Right forelimb (tissue), 1 donor: ENCODE measurements at places on chromosomes 6 and 20.

DNA sequence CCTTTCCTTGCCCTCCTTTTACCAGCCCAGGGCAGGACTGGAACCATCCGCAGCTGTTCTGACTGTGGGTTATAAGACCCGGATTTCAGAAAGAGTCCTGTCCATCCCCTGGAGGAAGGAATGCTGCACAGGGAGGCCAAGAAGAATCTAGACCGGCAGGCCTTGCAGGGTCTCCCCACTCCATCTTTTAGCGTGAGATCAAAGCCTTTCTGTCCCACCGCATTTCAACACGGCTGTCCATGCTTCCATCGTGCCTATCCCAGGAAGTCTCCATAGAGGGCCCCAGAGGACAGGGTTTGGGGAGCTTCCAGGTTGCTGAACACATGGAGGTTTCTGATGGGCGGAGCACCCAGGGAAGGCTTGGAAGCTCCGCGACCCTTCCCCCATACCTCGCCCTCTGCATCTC lies 79.3 kb upstream of the AGPAT4 start:
- DNase-seq, result no peak

GRCh38 chr6:11888727-11889126 lies 110.1 kb upstream of the ADTRP start:
- DNase-seq, result no peak

GRCh38 chr6:157613011-157613522 lies 210.0 kb upstream of the SNX9 start:
- no peak for DNase-seq

- no peak for DNase-seq
These were observed 1.2 kb downstream of the KAT14 start for GRCh38 chr20:18138639-18139583.

GRCh38 chr20:47230811-47231256 lies 125.7 kb downstream of the ZMYND8 start:
- no peak for DNase-seq
